ENCODE measurements at places on chromosomes 4 and X.

- DNase-seq, result no peak
Observed at GRCh38 chrX:68999356-68999755, 165.9 kb downstream of the PJA1 start.

GRCh38 chrX:98627645-98628044, 1743.9 kb downstream of the RPA4 start:
- DNase-seq, result no peak

GRCh38 chr4:3766785-3767569, 792 bp downstream of the ADRA2C start:
- no peak for DNase-seq

GRCh38 chr4:23934915-23935314, 45.1 kb upstream of the PPARGC1A start:
- no peak for DNase-seq

- no peak for DNase-seq
Observed at GRCh38 chr4:162323919-162324318, 160.1 kb upstream of the FSTL5 start.

DNA sequence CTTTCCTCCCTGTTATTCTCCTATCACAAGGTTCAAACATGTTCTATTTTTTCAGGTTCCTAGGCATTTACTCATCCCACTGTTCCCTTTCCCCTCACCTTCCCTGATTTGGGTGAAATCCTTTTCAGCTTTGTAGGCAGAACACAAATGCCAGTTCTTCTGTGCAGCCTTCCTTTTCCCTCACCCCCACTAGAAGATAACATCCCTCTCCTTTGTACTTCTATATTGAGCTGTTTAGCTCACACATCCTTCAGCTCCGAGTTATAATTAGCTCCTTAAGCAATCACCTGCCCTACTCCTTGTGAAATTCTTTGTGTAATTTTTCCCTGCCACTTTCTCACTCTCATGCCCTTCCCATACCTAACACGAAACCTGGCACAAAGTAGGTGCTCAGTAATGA, 240.9 kb downstream of the AR start:
- DNase-seq, result no peak

DNA sequence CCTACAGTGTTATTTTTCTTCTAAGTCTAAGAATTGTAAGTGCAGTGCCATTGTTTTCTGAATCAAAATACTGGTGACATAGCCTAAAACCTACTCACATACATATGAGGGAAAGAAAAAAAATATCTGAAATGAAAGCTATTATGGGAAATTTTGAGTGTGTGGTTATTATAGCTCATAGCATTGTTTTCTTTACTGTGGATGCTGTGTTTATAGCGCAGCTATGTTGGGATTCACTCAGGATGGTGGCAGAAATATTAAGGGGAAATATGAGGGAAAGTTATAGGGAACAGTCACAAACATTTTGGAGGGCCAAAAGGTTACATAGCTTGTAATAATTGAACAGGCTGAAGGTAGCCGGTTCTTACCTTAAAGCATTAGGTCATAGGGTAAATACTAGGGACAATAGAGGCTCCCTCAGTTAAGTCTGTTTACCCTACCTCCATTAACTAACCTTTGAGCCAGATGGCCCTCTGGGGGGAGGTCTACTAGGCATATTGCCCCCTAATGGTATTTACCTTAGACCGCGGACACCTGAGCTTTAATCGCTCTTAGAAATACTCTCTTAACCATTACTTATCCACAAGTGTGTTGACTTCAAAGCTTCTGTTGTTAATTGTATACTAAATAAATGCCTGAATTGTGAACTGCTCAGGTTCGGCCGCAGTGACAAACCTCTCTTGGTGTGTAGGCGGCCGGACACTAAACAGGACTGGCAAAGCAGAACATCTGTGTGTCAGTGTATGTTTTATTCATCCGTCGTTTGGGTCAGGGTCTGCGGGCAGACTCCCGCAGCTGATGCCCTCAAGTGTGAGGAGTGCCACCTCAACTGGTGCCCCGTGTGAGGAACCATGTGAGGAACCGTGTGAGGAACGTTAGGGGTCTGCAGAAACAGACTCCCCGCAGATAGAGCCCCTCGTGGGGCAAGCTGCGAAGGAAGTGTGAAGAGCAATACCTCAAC, 21.3 kb upstream of the SULT1B1 start:
- DNase-seq, result no peak
